Activated CD8-positive, alpha-beta memory T cell treated with anti-CD3 and anti-CD28 coated beads, Interleukin-2, amount 10 ng/mL, durations not matched to agents 7 days and 5 days (primary cell): ENCODE measurements at places on chromosomes 6 and 20. TPM values are rescaled to one million over a fixed set of nuclear protein-coding genes. Genes with fewer than 3 reads are reported as not detected.

The NRSN1 gene
- not detected for total RNA-seq

DNA sequence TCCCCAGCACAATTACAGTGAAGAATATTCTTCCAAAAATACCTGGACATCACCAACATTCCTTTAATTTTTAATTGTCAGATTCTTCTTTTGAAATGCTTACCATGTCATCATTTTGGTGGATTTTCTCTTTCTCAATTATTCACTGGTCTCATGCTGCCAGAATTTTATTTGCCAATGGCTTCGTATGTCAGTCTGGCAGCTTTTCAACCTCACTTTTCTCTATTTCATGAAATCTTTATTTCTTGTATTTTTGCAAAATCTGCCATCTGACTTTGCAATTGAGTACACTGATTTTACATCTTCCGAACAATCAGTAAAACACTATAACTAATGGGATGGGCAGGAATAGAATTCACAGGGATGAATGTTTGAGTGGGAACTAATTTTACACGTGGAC, 84.1 kb downstream of the BTBD9 start:
- DNase-seq = no peak
- H3K27ac ChIP-seq = no peak overlapping the region
- H3K4me3 ChIP-seq = no peak overlapping the region
- peaks cover 3% of the 10 kb centered on the region for H3K36me3 ChIP-seq

- H3K4me3 ChIP-seq = no peak overlapping the region
- H3K4me1 ChIP-seq = peaks cover 11% of the 10 kb centered on the region
- H3K27ac ChIP-seq = no peak overlapping the region
- H3K36me3 ChIP-seq = no peaks in the 10 kb centered on the region
- H3K27me3 ChIP-seq = no peaks in the 10 kb centered on the region
Observed at GRCh38 chr20:822651-823573, 10.6 kb upstream of the FAM110A start.

DNA sequence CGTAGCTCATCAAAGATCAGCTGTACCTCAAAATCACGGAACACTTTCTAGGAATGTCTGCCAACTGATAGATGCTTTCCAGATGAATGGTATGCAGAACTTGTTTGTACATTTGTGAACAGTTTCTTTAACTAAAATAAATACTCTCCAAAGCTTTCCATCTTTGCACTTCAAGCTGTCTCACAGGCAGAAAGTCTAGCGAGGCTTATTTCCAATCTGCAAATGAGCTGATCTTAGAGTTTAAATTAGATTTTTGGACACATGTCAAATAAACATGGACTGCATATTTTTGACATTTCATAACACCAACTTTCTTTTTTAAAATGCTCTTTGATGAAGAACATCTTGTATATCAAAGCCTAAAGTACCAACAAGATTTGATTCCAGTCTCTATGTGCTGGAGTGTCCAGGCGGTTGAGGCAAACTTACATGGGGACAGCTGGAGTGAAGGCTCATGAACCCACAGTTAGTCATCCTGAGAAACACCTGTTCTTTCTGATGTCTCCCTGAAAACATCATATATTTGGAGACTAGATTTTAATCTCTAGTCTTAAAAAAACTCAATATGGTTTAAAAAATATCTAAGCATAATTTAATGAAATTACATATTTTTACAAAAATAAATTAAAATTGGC, 268.6 kb upstream of the AGPAT4 start:
- no peak overlapping the region for H3K4me3 ChIP-seq
- peaks cover 3% of the 10 kb centered on the region for H3K4me1 ChIP-seq
- DNase-seq = no peak
- no peaks in the 10 kb centered on the region for H3K27me3 ChIP-seq
- H3K27ac ChIP-seq = no peak overlapping the region

- H3K4me3 ChIP-seq = peak overlapping the region; percentile 59
- peak overlapping the region; percentile 96 for H3K27ac ChIP-seq
- H3K27me3 ChIP-seq = no peaks in the 10 kb centered on the region
- H3K4me1 ChIP-seq = peaks cover 92% of the 10 kb centered on the region
Observed at GRCh38 chr6:106114492-106114891, 28.4 kb downstream of the PRDM1 start.
